ENCODE measurements at places on chromosomes 11 and 22.

- DNase-seq = no peak
Observed at GRCh38 chr11:33620423-33621171, 80.0 kb downstream of the C11orf91 start.

- DNase-seq = no peak
Observed at GRCh38 chr22:27662359-27663301, 138.9 kb downstream of the MN1 start.

DNA sequence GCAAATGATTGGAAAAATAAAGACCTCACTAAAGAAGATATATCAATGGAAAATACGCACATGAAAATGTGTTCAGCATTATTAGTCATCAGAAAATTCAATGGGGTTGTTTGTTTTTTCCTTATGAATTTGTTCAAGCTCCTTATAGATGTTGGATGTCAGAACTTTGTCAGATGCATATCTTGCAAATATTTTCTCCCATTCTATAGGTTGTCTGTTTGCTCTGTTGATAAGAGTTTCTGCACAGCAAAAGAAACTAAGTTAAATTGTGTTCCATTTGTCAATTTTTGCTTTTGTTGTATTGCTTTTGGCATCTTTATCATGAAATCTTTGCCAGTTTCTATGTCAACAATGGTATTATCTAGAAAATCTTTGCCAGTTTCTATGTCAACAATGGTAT lies 633.9 kb upstream of the CHORDC1 start:
- no peak for DNase-seq

DNA sequence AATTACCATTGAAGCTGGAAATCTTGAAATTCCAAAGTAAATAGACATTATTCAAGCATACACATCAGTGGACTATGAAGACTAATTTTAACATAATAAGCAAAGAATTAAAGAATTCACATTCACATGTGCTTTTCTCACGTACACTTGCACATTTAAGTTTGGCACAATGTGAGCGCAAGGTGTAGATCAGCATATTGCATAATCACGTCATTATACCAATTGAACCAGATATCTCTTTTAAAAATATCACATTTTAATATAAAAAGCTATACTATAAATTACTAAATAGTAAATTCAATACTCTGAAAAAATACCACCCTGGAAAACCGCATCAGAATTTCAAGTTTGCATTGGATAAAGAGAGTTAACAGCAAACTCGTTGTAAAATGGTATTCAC lies 60.7 kb downstream of the SESN3 start:
- no peak for DNase-seq

- no peak for DNase-seq
Observed at GRCh38 chr11:74307434-74307833, 4.0 kb downstream of the P4HA3 start.

DNA sequence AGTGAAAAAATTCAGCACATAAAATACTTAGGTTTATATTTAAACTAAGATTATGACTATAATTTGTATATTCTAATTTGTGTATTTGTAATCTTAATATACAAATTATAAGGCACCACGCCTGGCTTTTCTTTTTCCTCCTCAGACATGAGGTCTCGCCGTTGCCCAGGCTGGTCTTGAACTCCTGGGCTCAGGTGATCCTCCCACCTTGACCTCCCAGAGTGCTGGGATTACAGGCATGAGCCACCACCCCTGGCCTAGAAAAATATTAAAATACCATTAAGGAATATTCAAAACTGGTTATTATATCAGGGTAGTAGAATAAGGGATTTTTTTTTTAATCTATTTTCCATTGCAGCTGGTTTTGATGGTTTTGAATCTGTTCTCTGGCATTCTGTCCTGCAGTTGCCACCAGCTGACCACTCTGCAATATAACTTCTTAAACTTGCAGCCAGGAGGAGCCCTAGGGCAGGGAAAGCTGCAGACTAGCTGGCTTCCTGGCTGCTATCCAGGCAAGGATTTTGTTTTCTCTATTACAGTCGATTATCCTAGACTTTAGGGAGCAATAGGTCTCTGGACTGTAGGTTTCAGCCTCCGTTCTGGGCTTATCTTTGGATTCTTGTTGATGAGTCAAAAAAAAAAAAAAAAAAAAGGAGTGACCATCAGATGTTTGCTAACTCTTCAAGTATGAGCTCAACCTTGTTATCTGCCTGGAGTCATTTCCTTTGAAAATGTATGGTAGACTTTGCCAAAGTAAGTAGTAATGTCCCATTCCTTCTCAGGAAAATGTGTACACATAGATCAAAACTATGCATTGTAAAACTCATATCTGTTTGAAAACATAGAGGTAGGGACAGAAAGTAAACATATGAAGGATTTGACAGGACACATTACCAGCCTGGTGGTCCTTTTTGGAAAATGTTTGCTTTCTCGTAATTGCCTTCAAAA lies 13.2 kb downstream of the POLA2 start:
- peak; percentile 77 for DNase-seq

DNA sequence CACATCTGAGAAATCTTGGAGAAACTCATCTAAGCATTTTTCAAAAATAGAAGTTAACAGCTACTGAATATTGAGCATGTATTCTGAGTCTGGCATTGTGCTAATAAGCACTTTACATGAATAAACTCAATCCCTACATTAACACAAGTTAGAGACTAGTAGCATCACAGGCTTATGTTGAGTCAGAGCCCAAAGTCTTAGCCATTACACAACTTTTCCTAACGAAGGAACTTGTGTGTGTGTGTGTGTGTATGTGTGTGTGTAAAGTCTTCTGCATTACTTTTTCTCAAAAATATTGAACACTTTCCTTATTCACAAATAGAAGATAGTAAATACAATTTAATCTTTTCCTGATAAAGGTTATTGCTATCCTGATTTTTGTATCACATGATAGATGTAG lies 8.7 kb upstream of the CLPB start:
- DNase-seq = no peak

- no peak for DNase-seq
Observed at GRCh38 chr11:75523811-75524664, 1.7 kb downstream of the GDPD5 start.

Data from lower leg skin (tissue), 4 donors.